ENCODE measurements at places on chromosomes 12 and 14.

- DNase-seq = no peak
Measured at GRCh38 chr12:10130042-10130441, at the start of gene CLEC7A. CLEC7A (minus strand) TSS chr12:10130199; CDS start chr12:10130082, 117 bp downstream.

GRCh38 chr14:68702135-68702534 is 90.7 kb downstream of the ZFP36L1 start:
- DNase-seq = no peak

- no peak for DNase-seq
Measured at GRCh38 chr14:54420478-54421142, 20.6 kb downstream of the CNIH1 start.

GRCh38 chr12:53579545-53579955 is 46.6 kb downstream of the ATF7 start:
- DNase-seq = no peak

GRCh38 chr14:101402936-101403660 is 158.2 kb upstream of the DIO3 start:
- DNase-seq = no peak

GRCh38 chr14:101830271-101830670 is 68.8 kb downstream of the PPP2R5C start:
- DNase-seq = no peak

- no peak for DNase-seq
Measured at GRCh38 chr12:3809357-3810015, 56.6 kb upstream of the CRACR2A start.

DNA sequence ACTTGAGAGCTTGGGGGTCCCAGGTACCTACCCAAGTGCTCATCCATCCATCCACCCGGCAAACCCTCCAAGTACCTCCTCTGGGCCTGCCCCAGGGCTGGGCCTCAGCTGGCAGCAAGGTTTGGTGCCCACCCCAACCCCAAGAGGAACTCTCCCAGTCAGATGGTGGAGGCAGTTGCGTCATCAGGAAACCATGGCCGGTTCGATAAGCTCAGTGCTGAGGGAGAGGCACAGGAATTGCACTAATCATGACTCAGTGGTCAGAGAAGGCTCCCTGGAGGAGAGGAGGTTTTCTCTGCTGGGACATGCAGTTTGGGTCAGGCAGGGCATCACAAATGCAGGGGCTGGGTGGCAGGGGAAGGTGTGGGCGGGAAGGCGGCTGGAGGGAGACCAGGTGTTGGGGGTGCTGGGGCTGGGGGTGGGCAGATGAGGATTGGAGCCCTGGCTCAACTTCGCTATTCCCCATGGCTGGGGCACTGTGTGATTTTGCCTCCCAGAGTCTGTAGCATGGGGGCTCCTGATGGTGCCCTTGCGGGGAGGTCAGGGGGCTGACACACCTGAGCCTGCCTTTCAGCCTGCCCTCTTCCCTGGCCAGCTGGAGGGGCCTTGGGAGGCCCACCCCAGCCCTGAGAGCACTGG is 32.2 kb downstream of the SH2B3 start:
- DNase-seq = no peak

DNA sequence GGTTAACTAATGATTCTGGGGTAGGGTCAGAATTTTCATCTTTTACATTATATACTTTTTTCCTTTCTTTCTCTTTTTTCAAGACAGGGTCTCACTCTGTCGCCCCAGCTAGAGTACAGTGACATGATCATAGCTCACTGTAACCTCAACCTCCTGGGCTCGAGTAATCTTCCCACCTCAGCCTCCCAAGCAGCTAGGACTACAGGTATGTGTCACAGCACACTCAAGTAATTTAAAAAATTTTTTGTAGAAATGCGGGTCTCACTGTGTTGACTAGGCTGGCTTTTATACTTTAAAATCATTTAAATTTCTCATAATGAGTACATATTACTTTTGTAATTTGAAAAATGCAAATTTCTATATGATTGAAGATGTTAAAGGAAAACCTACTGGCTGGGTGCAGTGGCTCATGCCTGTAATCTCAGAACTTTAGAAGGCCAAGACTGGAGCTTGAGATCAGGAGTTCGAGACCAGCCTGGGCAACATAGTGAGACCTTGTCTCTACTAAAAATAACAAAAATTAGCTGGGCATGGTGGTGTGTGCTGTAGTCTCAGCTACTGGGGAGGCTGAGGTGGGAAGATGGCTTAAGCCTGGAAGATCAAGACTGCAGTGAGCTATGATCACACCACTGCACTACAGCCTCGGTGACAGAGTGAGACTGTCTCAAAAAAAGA is 25.7 kb downstream of the R3HDM2 start:
- no peak for DNase-seq

- no peak for DNase-seq
Measured at GRCh38 chr12:8603856-8604255, 8.8 kb downstream of the AICDA start.

DNA sequence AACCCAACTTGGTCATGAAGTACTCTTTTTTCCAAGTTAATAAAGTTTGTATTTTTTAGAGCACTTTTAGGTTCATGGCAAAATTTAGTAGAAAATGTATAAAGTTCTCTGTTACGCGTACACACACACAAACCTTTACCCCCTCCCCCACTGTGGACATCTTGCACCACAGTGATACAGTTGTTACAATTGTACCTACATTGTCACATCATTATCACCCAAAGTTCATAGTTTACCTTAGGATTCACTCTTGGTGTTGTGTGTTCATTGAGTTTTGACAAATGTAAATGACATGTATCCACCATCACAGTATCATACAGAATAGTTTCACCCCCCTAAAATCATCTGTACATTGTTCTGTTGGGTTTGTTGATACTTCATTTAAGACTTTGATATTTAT is 23.9 kb downstream of the PLEKHA5 start:
- no peak for DNase-seq

GRCh38 chr12:88650715-88651114 is 70.4 kb upstream of the KITLG start:
- DNase-seq = no peak

- no peak for DNase-seq
Measured at GRCh38 chr12:100995201-100995600, 200.6 kb downstream of the ANO4 start.

DNA sequence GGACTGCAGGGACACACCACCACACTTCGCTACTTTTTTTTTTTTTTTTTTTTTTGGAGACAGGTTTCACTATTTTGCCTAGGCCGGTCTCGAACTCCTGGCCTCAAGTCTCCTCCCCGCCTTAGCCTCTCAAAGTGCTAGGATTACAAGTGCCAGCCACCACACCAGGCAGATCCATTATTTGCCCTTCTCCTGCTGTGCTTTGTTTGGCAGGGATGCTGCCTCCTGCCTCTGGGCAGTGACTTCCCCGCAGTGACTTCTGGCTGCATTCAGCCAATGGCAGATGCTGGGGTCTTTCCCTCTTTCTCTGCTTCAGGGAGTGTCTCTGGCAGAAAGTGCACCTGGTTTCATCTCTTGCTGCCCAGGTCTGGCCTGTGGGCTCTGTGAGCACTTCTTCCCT is 6.7 kb upstream of the MORN3 start:
- no peak for DNase-seq

- DNase-seq = no peak
Measured at GRCh38 chr12:71456316-71456715, 16.7 kb downstream of the LGR5 start.

DNA sequence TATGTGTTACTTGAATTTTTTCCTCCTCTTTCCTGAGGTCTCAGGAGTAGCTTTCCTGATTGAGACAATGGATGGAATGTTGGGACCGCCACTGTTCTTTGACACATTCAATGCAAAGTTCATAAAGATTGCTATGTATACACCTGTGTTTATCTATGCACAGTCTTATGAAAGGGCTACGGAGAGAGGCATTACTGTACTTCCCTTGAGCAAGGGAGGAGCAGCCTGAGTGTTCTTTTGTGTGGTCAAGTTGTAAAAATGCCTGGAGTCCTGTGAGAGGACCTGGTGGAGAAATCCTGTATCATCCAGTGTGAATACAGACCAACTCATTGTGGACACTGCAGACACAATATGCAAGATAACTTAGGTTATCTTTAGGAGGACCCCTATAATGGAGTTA is 1.2 kb downstream of the SRGAP1 start:
- no peak for DNase-seq

- no peak for DNase-seq
Measured at GRCh38 chr12:62903151-62903550, 31.8 kb downstream of the PPM1H start.

GRCh38 chr12:112645586-112645985 is 146.0 kb upstream of the RPH3A start:
- no peak for DNase-seq

DNA sequence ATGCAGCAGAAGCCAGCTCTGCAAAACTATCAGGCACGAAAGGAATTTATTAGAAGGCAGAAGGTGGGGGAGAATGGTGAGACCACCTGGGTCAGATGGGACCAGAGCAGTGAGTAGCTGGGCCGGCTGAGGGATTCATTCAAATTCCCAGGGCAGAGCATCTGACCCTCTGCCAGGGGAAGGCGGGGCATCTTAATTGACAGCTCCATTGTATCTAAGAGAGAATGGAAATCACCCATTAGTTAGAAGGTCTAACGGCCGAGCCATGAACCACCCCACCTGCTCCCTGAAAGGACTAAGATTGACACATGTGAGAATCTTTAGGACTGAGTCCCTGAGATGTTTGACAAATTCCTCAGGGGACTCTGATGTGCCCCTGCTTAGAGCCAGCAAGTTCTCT is 83.7 kb downstream of the PHETA1 start:
- no peak for DNase-seq

DNA sequence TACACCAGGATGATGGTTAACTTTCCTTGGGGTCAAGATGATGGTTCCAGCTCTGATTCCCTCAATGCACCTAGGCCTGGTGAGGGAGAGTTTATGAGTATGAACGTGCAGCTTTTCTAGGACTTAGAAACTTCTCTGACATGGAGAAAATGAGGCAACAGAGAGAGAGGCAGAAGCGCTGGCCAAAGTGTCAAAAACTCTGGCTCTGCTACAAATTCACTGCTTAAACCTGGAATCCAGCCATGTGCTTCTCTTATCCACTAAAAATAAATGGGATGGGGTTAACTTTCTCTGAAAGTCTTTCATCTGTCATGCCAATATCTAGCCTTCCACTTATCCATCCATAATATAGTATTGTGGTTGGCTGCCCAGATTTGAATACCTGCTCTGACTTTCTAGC is 568.7 kb downstream of the MED13L start:
- no peak for DNase-seq

DNA sequence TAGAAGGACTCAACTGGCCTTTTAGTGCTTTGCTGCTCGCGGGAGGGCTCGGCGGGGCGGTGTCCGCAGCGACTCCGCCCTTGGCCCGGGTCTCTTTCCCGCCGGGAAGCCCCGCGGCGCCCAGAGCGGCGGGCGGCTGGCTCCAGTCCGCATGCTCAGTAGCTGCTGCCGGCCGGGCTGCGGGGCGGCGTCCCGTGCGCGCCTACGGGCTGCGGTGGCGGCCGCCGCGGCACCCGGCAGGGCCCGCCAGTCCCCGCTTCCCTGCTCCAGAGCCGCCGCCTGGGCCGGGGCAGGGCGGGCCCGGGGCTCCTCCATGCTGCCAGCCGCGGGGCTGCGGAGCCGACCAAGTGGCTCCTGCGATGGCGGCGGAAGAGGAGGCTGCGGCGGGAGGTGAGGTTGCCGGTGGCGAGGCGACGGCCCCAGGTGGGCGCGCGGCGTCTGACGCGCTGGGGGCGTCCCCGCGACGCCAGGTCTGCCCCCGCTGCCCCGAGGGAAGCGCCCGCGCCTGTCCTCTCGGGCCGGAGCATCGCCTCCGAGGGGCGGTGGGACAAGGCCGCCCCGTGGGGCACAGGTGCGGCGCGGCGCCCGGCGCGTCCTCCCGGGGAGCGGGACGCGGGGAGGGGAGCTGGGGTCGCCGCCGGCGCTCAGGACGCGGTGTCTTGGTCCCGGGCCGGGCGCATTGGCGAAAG is at the start of gene BMAL2:
BMAL2 (plus strand) TSS at position 123 of the 689 bp plus-strand sequence; CDS start at position 360, 237 bp downstream.
- no peak for DNase-seq

GRCh38 chr12:120468325-120468820 is 1.2 kb downstream of the SRSF9 start:
- DNase-seq = no peak

GRCh38 chr14:103693515-103693914 is 21.7 kb downstream of the XRCC3 start:
- no peak for DNase-seq

DNA sequence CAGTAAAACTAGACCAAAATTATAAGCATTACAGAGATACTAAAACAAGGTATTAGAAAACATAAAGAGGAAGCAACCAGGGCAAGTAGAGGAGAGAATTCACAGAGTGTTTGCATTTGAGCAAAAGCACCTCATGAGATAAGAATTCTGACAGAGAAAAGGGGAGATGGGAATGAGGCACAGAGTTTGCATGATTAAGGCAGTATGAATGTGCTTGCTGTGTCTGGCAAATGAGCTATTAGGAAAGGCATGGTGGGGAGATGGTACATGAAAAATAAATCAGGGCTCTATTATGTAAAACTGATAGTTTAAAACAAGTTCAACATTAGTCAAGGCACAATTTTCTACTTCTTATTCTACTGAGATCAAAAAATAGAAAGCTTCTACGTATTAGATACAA is 23.1 kb downstream of the GARIN6 start:
- no peak for DNase-seq

DNA sequence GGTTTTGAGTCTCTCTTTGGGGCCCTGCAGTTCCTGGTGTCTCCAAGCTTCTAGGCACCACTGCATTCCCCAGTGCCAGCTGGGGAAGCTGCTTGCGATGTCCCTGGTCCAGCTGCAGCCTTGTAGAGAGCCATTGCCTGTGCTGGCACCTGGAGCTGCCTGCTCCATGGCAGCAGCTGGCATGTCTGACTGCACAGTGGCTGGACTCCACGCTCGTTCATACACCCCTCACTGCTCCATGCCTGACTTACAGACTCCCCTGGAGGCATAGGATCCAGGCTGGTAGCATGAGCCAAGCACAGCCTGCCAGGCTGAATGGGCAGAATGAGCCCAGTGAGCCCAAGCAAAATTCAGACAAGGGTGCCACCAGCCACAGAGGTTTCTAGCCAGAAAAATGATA is 21.8 kb upstream of the WDR20 start:
- no peak for DNase-seq

DNA sequence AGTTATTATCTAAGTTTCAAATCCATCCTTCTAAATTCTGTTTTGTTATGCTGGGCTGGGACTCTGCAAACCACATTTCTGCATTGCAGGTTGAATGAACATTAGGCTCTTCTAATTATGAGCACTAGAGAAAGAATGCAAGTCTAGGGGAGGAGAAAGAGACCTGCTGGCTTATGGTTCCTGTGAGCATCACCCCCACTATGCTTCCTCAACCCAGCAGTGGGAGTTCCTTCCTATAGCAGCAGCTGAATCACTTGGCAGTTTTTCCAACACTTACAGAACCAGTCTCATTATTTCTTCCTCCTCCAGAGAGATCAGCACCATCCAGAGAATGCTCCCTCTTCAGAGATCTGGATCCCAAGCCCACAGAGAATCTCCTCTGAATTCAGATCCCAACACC is 297.7 kb upstream of the CLEC14A start:
- DNase-seq = no peak

GRCh38 chr14:90388437-90388836 is 8.4 kb upstream of the CALM1 start:
- no peak for DNase-seq

- DNase-seq = no peak
Measured at GRCh38 chr12:128268379-128268995, 1.5 kb downstream of the TMEM132C start.

- DNase-seq = no peak
Measured at GRCh38 chr12:108850854-108851573, 6.4 kb downstream of the SSH1 start.

All from activated naive CD8-positive, alpha-beta T cell treated with anti-CD3 and anti-CD28 coated beads, Interleukin-2, amount 50 U/mL, for 16 hours (primary cell).